ENCODE measurements at places on chromosomes 1 and 21.

GRCh38 chr21:27487676-27488075 is 520.8 kb upstream of the ADAMTS5 start:
- DNase-seq: no peak

- DNase-seq: peak; percentile 46
Observed at GRCh38 chr1:204151552-204152309, at the start of gene ETNK2. Gene ETNK2 (minus strand): TSS chr1:204152044. CDS start chr1:204151852, 192 bp downstream.

- DNase-seq: peak; percentile 32
Observed at GRCh38 chr1:159800177-159800930, 1.8 kb upstream of the FCRL6 start.

DNA sequence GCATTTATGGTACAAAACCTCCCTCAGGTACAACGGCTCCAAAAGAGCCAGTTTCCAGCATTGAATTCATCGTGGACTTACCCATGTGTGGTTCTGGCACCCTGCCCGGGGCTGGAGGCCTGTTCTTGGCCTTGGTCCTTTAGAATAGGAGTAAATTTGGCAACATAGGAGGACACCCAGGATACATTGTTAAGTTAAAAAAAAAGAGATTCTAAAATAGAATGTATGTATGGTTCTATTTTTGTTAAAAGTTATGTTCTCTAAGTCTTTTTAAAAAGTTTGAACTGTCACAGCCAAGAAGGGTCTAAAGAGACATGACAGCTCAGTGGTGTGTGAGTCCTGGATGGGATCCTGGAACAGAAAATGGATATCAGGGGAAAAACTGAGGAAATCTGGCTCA is 25.9 kb downstream of the EPHX1 start:
- DNase-seq: no peak

- no peak for DNase-seq
Observed at GRCh38 chr21:38350684-38351083, 93.9 kb downstream of the KCNJ15 start.
